ENCODE measurements at places on chromosomes 2 and 18. TPM values are rescaled to one million over a fixed set of nuclear protein-coding genes. Genes with fewer than 3 reads are reported as not detected.

- no peaks in the 10 kb centered on the region for H3K4me1 ChIP-seq
- no peak overlapping the region for H3K27ac ChIP-seq
- H3K27me3 ChIP-seq = no peaks in the 10 kb centered on the region
- no peak for DNase-seq
- no peak overlapping the region for H3K4me3 ChIP-seq
- H3K36me3 ChIP-seq = no peaks in the 10 kb centered on the region
Measured at GRCh38 chr18:60554967-60555366, 182.4 kb upstream of the MC4R start.

GRCh38 chr2:45979065-45979464 lies 318.1 kb upstream of the EPAS1 start:
- no peaks in the 10 kb centered on the region for H3K4me1 ChIP-seq
- H3K4me3 ChIP-seq = no peak overlapping the region
- H3K36me3 ChIP-seq = no peaks in the 10 kb centered on the region
- no peak overlapping the region for H3K27ac ChIP-seq
- H3K27me3 ChIP-seq = no peaks in the 10 kb centered on the region

DNA sequence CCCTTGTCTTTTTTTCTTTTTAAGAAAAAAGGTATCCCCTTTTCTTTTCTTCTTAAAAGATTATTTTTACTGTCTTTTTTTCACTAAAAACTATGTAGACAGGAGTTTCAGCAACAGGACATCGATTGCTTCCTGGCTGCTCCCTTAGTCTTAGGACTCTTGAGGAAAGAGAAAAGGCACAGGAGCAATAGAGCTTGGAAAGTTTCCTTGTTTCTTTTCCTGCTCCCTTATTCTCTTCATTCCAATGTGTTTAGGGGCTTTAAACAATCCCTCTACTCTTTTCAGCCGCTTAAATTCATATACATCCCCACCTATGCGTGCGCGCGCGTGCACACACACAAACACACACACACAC lies 225.9 kb upstream of the FBXO11 start:
- no peak overlapping the region for H3K27ac ChIP-seq
- no peaks in the 10 kb centered on the region for H3K27me3 ChIP-seq
- H3K4me3 ChIP-seq = no peak overlapping the region
- no peaks in the 10 kb centered on the region for H3K36me3 ChIP-seq

- peaks cover 14% of the 10 kb centered on the region for H3K4me1 ChIP-seq
- no peak for DNase-seq
- no peaks in the 10 kb centered on the region for H3K27me3 ChIP-seq
- no peaks in the 10 kb centered on the region for H3K36me3 ChIP-seq
Measured at GRCh38 chr18:35497027-35497369, 762 bp downstream of the INO80C start.

DNA sequence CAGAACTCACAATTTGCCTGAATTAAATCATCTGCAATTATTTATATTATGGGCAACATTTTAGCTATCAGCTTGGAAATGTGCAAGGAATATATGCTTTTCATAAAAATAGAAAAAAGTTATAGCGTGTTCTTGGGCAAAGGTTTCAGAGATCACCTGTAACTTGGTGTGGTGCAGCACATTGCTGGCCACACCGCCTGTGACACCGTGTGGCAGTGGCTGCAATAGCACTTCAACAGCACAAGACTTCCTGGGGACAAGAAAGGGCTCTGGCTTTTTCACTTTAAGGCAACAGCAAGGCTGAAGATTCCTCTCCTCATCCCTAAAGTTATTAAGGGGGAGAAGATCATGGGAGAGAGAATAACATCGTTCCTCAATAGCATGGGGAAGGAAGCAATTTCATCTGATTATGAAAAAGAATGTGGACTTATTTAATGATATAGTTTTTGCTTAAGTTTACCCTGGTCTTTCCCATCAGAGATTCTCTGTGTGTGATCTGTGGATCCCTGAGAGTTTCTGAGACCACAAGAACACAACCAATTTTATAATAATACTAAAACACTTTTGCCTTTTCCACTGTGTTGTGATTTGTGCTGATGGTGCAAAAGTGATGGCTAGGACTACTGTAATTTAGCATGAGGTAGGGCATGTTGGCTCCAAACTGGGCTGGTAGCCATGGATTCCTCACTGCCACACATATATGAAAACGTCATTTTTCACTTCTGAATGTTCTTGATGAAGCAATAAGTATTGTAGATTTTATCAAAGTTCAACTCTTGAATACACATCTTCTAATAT lies 15.0 kb upstream of the SERPINB3 start:
- no peak overlapping the region for H3K4me3 ChIP-seq
- no peak overlapping the region for H3K27ac ChIP-seq
- no peak for DNase-seq

KCNIP3 gene
- total RNA-seq = 2.4 TPM

NAPG gene
- total RNA-seq = 37.2 TPM

ALKAL2 gene
- 20.7 TPM for total RNA-seq

GREB1 gene
- 2.9 TPM for total RNA-seq

TRABD2A gene
- 1.9 TPM for total RNA-seq

KIAA2012 gene
- 5.3 TPM for total RNA-seq

FBXO48 gene
- 1.9 TPM for total RNA-seq
